Stimulated activated memory B cell treated with anti-CD40 and anti-IgM and Interleukin-4, amounts not matched to agents 10 μg/mL and 1 μg/mL and 100 μg/mL, for 72 hours (primary cell): ENCODE measurements at places on chromosomes 7 and 10.

DNA sequence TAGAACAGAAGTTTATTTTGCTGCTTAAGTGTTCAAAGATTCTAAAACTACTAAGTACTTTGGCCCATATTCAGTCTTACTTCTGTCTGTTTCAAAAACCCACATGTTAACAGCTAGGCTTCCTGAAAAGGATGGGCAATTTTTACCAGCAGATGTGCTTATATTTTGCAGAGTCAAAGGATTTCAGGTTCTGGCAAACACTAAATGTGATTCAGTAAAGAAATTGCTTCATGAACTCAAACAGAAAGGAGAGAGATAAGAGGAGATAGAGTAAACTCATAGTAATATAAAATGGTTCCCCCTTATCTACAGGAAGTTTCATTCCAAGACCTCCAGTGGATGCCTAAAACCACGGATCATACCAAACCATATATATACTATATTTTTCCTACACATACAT, 248.5 kb downstream of the AGMO start:
- no peak for ATAC-seq

DNA sequence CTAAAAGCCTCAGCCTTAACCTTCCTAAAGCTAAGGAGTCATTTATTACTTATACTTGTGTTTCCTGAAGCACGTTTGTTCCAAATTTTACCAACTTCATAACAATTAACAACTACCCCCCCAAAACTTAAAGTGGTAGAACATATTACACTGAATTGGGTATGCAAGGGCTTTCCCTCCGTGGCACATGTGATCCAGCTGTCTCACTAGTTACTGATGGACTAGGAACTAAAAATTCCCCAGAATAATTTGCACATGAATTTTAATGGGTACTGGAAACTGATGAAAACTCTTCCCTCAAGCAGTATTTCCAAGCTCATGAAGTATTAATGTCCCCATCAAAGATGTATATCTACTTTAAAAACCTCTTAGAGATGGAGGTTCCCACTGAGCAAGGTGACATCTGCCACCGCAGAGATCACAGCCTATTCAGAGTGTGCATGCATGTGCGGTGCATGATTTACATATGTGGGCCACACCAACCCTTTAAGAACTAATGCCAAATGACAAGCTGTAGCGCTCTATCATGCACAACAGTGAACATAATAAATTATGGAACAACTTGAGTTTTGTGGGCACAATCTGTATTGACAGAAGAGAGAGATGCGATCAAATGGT, 139.9 kb upstream of the ADCY1 start:
- ATAC-seq: no peak

GRCh38 chr7:151137791-151138152, 29.7 kb downstream of the GBX1 start:
- no peak for ATAC-seq

- ATAC-seq: no peak
Measured at GRCh38 chr7:45574669-45575500, 717 bp downstream of the ADCY1 start.

DNA sequence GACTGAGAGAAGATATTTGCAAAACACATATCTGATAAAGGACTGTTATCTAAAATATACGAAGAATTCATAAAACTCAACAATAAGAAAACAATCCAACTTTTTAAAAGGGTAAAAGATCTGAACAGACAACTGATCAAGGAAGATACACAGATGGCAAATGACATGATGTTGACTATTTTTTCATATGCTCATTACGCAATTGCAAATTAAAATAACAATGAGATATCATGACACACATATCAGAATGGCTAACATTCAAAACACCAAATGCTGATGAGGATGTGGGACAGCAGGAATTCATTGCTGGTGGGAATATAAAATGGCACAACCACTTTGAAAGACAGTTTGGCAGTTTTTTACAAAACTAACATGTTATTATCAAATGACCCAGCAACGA, 8.9 kb downstream of the DENND11 start:
- no peak for ATAC-seq

GRCh38 chr7:26538689-26539088, 247.0 kb downstream of the SNX10 start:
- no peak for ATAC-seq

- ATAC-seq: no peak
Measured at GRCh38 chr10:74892839-74893238, 66.4 kb downstream of the KAT6B start.

DNA sequence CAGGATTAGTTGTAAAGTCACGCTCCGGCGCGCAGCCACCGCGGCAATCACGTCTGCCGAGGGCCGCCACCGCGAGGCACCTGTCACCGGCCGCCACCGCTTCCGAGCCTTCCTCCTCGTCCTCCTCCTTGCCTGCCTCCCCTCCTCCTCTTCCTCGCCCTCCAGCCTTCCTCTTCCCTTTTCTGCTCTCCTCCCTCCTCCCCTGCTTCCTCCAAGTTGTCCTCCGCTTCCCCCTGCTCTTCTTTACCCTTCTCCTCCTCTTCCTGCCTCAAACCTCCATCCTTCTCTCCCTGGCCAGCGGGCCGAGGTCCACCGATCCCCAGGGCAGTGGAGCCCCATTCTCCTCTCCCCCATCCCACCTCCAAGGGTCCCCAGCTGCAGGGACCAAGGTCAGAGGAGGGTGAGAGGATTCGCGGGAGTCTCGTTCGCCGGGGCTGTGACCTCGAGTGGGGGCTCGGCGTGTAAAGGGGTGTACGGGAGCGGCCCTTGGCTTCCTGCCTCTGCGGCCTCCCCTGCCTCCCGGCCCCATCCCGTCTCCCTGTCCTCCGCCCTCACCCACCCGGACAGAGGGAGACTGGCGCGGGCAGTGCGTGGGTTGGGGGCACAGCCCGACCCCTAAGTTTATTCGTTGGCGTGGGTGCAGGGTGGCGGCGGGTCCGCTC, 89.5 kb upstream of the PAX2 start:
- ATAC-seq: no peak

DNA sequence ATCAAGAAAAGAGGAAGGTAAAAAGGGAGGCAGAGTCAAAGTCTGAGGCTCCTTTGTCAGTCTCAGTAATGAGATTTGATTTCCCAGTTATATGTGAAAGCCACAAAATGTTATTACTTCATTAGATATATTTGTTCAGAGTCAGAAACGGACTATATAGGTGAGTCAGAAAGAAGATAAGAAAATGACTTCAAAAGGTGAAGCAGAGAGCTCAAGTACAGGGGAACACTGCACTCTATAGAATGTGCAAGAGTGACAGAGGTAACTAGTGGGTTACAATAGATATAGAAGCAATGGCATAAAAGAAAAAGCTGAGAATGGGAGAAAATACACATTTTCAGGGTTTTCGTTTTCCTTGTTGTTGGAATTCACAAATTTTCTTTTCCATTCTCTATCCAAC, 43.3 kb downstream of the DGKB start:
- ATAC-seq: no peak

- ATAC-seq: no peak
Measured at GRCh38 chr10:115903207-115903606, 369.8 kb downstream of the GFRA1 start.

- ATAC-seq: no peak
Measured at GRCh38 chr7:43042302-43042701, 70.1 kb upstream of the HECW1 start.

- no peak for ATAC-seq
Measured at GRCh38 chr10:91593366-91593765, 39.5 kb downstream of the PPP1R3C start.

DNA sequence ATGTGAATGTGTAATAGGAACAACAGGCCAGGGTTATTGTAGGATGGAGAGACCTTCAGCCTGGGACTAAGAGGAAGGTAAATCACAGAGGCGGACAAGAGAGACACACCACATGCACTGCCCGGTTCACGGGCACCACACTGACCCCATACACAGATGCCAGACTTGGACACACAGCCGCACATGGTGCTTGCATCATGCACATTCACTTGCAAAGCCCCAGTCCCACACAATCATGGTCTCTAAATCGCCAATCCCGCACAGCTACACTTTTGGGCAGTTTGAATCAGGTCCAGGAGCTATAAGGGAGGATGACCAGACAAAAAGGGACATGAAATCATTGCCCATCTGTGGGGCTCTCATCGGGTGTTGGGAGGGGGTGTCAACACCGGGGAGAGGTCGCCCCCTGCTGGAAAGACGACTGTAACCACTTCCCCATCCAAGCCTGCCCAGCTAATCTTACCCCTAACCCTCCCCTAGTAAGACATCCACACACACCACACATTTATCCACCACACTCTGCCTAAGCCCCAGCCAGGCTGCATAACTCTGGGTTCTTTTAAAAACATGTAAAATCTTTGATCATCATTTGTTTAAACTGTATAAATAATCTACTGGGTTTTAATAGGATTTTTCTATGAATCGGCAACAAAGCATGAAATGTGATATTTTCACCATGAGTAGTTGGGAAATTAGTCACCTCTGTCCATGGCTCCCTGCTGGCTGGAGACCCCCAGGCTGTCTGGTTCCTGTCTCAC, 40.5 kb upstream of the SLF2 start:
- peak; percentile 63 for ATAC-seq

GRCh38 chr10:26574783-26575182, 122.7 kb upstream of the PDSS1 start:
- peak; percentile 90 for ATAC-seq

GRCh38 chr7:141877365-141877764, 36.1 kb upstream of the PRSS37 start:
- ATAC-seq: no peak

DNA sequence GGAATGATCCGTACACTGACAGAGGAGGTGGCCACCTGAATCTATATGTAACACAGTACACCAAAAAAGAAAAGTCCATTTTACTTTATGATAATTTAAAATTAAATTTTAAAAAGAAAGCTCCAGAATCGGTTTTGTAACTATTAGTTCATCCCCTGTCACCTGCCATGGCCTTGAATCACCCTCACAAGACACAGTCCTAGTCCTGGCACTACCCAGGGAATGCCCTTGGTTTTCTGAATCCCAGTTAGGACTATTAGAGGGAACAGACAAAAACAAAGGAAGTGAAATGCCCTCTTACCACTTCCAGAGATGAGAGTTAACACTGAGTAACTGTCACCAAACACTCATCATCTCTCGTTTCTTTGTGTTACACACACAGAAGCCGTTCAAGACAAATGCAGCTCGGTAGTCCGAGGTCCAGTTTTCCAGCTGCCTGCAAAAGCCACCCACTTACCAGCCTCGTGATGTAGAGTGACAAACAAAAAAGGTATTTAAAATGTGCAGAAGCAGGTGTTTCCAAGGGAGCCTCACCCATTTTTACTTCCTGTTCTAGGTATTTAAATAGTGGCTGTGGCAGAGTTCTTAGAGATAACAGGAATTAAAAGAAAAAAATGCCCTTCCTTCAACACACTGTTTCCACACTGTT, 6.1 kb downstream of the PTPRN2 start:
- no peak for ATAC-seq

DNA sequence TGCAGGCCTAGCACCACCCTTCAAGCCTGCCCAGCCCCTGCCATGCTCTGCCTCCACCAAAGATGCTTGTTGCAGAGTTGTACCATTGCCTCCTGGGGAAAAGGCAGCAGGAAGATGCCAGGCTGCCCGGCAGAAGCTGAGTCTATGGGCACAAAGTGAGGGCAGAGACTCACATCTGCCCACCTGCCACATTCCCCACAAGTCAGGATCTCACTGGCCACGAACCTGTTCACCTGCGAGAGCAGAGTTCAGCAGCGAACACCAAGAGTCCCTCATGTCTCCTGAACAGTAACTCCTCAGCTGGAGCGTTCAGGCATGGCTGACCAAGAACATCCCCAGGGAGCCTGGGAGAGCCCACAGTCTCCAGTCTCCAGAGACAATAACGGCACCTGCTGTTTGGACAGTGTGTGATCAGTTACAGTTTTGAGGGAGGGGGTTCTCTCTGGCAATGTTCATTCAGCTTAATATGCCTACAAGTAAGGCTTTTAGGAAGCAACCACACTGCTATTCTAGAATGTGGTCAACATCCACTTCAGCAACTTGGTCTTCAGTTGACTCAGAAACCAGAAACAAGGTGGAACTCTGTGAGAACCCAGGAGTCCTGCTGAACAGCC, 78.5 kb downstream of the GRID1 start:
- ATAC-seq: peak; percentile 4

GRCh38 chr10:77837925-77838595, 88.5 kb downstream of the DLG5 start:
- ATAC-seq: no peak

GRCh38 chr10:118035354-118036005, 11.3 kb downstream of the RAB11FIP2 start:
- ATAC-seq: no peak

GRCh38 chr10:58384095-58384494, 1.1 kb upstream of the TFAM start:
- ATAC-seq: peak; percentile 81

- ATAC-seq: peak; percentile 88
Measured at GRCh38 chr7:65251851-65252620, 121.6 kb upstream of the ZNF92 start.

- peak; percentile 90 for ATAC-seq
Measured at GRCh38 chr7:158818325-158819213, 10.7 kb downstream of the ESYT2 start.

GRCh38 chr10:62047960-62048383, 146.5 kb downstream of the ARID5B start:
- ATAC-seq: peak; percentile 63

GRCh38 chr10:84211566-84211965, 13.8 kb downstream of the LRIT2 start:
- no peak for ATAC-seq

DNA sequence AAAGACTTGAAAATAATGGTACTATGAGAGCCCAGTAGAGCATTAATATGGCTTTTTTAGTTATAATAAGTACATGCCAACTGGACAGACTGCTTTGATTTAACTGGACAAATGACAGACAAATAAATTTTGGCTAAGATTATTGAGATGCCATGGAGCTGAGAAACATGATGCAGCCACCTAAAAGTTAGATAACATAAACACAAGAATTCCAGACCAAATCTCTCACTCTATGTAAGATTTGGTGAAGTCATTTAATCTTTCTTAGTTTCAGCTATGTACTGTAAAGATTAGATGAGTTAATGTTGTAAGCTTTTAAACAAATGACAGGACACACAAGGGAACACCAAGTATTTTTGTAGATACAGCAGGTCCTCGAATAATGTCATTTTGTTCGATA, 118.2 kb downstream of the CACNA2D1 start:
- ATAC-seq: no peak

- no peak for ATAC-seq
Measured at GRCh38 chr10:28533186-28533564, 257 bp downstream of the WAC start.

- ATAC-seq: no peak
Measured at GRCh38 chr10:4196183-4196582, 411.2 kb upstream of the KLF6 start.

DNA sequence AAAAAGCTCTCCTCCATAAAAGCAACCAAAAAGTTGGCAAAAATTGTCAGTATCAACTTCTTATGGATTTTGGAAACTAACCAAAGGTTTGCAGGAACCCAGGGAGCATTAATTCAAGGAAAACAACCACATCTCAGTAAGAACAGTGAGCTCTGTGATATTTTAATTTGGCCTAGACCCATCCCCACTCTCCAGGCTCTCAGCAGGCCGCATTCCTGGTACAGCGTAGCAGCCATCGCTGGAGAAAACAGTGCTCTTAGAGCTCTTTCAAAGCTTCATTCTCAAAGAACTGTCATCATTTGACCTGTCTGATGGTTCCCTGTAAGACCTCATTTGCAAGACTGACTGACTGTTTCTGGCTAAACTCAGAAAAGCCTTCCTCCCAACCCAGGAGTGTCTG, 81.9 kb downstream of the NUDCD3 start:
- no peak for ATAC-seq
